ENCODE measurements at places on chromosomes 2 and 18. TPM values are rescaled to one million over a fixed set of nuclear protein-coding genes. Genes with fewer than 3 reads are reported as not detected.

- DNase-seq, result no peak
Observed at GRCh38 chr2:48450936-48451602, 78.9 kb upstream of the STON1 start.

GRCh38 chr2:151119374-151119773 is 142.3 kb downstream of the RBM43 start:
- DNase-seq, result no peak

DNA sequence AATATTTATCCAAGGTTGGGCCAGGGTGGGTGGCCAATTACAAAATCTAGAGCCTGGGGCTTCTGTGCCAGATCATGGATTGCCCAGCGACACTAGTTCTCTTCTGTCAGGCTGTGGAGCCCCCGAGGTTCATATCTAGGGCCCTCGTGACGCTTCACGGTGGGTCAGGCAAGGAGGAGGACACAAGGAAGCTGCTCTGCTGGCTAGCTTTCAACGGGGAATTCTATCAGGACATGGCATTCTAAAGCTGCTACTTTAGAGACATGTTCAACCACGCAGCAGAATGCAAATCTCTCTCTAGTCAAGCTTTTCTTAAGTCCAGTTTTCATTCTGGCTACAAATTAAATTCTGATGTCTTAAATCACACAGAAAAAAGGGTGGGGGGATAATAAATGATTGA is 180.2 kb downstream of the THADA start:
- no peak for DNase-seq

GRCh38 chr2:41618754-41619153 is 429.1 kb upstream of the PKDCC start:
- no peak for DNase-seq

DNA sequence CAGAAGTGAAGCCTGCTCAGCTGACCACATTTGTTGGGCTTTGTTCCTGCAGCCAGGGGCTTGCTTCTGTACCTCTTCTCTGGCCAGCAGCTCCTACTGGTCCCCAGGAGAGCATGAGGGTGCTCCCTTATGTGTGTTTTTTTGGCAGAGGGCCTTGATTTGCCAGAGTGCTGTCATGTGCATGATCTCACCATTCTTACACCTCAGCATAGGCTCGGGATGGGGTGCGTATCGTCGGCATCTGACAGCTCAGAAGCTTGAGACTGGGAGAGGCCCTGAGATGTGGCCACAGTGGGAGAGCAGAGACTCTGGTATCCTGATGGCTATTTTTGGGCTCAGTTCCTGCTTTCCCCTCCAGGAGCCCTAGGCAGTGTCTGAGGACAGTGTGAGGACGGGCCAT is 71.2 kb downstream of the CELF4 start:
- no peak for DNase-seq

DNA sequence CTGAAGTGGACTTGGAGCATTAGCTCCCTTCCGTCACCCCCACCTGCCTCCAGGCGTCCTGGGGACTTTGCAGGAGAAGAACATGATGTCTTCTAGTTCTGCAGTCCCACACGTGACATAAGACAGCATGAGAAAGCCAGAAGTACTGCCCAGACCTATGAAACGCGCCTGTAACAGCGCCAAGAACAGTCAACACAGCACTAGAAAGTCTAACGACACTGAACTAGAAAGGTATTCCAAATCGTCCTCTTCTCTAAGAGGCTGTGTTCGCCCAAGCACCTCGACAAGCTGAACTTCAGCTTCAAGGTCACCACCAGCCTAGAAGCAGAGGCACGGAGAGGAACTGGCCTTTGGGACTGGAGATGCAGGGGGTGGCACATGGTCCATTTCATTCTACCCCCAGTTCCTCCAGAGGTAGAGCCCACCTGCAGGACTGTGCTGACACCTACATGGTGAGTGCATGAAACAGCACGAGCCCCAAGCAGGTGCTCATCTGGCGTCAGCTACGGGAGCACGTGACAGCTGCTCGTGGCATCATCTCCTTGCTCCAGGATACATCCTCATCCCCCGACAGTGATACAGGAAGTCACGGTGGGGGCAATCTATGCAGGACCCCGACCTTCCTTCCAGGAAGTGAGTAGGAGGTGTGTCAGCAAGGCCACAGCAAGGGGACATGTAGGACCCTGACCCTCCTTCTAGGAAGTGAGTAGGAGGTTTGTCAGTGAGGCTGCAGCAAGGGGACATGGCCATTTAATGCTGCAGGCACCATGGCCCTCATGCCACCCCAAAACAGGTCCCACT is 3.7 kb downstream of the HDAC4 start:
- DNase-seq, result peak; percentile 70

DNA sequence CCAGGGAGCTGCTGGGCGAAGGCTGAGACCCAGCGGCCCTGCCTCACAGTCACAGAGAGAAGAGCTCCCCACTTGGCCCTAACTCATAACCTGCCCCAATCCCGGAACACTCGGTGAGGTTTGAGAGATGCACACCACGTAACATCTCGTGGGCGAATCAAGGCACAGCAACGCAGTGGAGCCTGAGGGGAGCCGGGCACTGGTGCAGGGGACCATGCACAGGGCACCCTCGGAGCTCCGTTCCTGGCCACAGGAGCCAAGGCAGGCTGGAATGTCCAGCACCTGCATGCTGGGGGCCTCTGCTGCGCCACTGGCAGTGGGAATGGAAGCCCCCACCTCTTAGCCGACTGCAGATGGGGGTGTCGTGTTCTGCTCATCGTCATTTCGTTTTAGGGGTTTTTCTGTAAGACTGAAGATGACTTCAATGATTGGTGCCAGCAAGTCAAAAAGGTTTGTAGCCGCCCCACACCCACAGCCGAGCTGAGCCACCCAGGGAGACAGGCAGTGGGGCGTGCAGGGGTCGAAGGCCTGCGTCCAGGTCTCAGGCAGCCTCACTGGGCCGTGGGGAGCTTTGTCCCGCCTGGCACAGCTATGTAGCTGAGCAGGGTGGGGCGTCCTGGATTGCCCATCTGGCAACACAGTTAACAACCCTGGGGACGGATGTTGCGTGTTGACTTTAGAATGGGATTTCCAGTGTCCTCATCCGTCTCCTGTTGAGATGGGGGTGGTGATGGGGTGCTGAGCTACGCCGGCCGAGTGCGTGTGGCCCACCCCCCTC is 16.1 kb downstream of the DTYMK start:
- no peak for DNase-seq

KIF5C gene
- total RNA-seq, result 11.1 TPM

- DNase-seq, result no peak
Observed at GRCh38 chr18:69998523-69998987, 50.9 kb upstream of the CD226 start.

DNA sequence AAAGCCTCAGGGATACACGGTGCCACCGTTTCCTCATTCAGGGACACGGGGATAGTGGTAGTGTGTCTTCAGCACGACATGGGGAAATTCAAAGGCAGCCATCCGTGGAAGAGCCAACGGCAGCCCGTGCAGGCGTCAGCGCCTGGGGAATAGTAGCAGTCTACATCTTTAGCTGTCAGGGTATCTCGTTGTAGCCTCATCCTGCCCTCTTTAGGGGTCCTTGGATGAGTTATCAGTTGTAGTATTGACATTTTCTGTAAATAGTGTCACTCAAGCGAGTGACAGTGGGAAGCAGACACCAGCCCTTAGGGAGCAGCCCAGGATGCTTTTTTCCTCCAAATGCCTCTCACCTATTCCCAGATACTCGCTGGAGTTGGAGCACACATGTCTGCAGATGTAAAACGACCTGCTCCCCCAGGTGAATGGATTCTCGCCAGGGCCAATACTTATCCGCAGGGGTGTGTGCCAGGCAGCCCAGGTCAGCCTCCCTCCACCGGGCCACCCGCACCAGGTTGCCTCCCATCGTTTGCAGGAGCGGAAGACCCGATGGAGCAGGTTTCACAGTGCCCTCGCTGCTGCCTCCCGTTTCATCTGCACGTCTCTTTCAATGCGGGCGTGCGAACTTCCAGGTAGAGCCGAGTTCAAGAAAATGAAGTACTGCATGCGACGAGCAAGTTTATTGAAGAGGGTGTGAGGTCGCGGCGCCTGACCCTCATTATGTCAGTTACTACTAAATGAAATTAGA is 41.0 kb downstream of the AGAP1 start:
- no peak for DNase-seq

DNA sequence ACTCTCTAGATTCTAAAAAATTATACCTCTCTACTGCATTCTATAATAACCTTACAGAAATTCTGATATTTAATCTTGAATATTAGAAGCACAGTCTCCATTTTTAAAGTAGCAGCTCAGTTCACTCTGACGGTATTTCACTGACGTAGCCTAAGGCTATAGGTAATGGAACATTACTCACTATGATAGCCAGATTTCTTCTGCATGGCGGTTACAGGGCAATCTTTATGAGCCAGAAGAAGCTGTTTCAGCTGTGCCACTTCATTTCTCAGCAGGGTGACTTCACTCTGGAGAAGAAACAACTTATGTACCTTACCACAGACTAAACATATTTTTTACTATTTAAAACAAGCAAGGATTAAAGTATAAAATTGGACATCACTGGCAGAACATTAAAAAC is 75.3 kb upstream of the CHN1 start:
- no peak for DNase-seq

DNA sequence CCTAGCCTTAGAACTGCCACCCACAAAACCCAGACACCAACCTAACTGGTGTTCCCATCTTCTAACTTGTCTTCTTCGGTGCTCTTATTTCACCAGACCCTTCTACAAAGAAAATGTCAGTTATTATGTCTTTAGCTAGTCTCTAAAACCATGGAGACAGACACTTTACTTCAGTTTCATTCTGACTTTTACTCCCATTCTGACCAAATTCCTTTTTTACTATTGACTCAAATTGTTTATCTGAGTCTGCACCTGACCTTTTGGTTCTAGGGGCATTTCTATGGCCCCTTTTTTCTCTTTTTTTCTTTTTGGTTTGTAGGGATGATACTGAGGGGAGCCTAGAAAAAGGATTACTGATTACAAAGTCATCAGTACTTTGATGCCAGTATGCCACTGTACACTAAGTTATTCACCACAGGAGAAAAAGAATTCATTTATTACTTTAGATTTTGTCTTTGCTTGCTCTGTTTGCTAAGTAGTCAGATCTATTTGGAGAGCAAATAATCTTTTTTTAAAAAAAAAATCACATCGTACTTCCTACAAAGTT is 6.8 kb upstream of the SLC1A4 start:
- DNase-seq, result no peak

GRCh38 chr2:21422724-21423522 is 299.2 kb downstream of the TDRD15 start:
- DNase-seq, result no peak

DNA sequence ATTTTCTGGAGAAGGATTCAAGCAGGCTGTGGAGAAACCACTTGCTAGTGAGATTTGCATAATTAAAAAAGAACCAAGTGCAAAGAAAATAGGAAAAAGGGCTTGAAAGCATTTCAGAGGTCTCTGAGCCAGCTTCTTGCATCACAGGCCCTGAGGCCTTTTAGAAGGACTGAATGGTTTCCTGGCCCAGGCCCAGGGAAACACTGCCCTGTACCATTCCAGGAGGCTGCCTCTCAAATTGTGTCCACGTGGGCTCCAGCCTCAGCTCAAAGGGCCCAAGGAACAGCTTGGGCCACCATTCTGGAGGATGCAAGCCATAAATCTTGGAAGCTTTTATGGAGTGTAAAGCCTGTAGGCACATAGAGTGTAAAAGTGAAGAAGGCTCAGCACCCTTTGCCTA is 523.3 kb upstream of the VRK2 start:
- no peak for DNase-seq

SEPTIN2 gene
- total RNA-seq, result 211 TPM

GRCh38 chr2:182404092-182404491 is 22.7 kb downstream of the PDE1A start:
- no peak for DNase-seq

- DNase-seq, result no peak
Observed at GRCh38 chr18:31612124-31612523, 20.4 kb downstream of the TTR start.

DNA sequence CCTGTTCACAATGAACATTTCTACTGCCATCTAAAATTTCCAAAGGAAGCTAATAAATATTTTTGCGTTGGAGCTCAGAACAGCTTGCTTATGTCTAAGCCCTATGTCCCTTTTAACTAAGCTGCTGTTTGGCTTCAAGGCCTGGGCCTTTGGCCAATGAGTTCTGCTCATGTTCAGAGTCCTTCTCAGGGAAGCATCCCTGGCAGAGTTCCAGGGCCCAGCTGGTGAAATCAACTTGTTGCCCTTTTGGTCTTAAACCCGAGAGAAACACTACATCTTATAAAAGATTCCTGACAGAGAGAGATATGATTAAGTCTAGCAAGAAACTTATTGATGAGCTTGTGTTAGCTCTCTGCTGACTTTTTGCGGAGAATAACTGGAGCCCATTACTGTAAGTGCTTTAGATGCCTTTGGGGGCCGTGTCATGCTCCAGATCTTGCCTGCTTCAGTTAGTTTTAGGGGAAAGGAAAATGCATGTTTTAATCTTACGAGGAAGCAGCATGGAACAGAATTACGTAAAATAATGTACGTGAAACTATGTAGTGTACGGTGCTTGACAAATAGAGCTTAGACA is 102.5 kb upstream of the NOSTRIN start:
- no peak for DNase-seq

DNA sequence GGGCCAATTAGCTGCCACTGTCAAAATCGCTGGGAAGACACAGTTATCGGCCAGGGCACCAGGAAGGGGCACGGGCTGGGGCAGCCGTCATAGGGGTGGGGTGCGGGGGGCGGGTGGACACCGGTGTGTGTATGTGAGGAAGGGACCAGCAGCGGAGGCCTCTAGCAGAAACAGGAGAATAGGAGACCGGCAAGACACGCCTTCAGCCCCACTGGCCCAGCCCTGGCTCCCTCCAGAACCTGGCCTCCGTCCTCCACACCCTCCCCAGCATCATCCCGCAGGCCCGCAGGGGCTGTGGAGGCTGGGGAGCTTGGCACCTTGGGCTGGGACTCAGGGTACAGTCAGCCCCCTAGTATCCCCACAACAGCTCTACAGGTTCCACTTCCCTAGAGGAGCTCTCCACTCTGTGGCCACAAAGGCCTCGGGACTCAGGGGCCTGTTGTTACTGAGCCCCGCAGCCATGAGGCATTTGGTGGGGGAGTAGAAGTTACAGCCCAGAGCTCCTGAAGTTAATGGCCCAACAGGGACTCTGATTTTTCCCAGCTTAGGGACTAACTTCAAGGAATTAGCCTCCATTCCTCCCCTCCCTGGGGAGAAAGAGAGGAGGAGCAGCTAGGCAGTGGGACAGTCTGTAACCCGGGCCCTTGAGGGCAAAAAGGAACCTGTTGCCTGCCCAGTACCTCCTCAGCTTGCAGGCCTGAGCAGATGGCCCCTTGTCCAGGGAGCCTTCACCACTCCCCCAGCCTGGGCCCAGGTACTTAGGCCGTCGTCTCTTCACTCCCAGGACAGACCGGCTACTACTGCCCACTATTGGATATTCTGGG is 19.9 kb downstream of the SH2D6 start:
- no peak for DNase-seq

DNA sequence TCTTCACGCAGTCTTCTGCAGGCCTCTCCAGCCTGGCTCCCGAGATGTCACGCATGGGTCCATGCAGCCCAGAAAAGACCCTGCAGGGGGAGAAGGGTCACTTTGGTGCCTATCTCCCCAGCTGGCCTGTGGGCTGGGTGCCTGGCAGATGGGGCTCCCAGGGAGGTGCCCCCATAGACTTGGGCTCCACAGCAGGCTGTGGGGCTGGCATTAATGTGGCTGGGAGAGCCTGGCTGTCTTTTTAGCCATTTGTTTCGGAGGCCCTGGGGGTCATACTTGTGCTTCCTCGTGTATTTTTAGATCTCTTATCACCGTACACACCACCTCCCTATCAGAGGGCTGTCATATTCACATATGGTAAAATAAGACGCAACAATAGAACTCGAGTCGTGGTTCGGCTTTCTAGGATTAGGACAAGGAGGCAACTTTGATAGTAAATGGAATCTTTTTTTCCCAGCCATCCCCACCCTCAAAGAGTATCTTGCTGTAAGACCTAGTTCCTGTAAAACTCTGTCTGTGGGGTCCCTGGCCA is 74.5 kb downstream of the LRRFIP1 start:
- no peak for DNase-seq

PAX8 gene
- total RNA-seq, result 0.63 TPM

ARHGAP15 gene
- 71.3 TPM for total RNA-seq
